Heart left ventricle (tissue), 16 donors: ENCODE measurements at places on chromosomes 5 and 9. TPM values are rescaled to one million over a fixed set of nuclear protein-coding genes. Genes with fewer than 3 reads are reported as not detected.

- DNase-seq: no peak
Observed at GRCh38 chr5:175809531-175810121, 61.8 kb upstream of the CPLX2 start.

DNA sequence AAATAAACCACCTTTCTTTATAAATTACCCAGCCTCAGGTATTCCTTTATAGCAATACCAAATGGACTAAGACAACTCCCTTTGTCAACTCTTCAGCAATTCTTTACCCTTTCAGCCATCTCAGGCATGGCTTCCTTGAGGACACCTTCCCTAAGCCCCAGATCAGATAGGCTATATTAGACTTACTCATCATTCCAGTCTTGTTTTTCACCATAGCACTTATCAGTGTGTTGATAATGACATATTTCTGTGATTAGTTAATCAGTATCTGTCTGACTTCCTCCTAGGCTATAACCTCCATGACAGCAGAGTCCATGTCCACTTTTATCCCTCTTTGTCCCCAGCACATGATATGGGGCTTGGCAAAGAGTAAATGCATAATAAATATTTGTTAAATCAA is 238.1 kb downstream of the ACTL7B start:
- no peak for DNase-seq

- peak; percentile 55 for DNase-seq
Observed at GRCh38 chr5:39080597-39081204, 6.5 kb upstream of the RICTOR start.

DNA sequence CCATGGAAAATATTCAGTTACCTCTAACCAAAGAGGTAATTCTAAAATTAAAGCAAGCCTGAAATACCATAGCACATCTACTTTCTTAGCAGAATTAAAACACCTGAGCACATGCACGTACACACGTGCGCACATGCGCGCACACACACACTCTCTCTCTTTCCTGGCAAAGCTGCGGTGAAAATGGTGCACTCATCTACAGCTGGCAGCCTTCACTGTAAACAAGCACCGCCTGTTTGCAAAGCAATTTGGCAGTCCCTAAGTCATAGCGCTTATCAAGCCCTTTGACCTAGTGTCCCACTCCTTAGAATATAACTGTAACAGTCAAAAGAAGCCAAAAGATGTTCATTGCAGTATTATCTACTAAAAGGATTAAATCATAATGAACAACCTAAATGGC is 278.7 kb downstream of the DENND1A start:
- DNase-seq: no peak

- no peak for DNase-seq
Observed at GRCh38 chr5:78627175-78627574, 21.4 kb downstream of the LHFPL2 start.

- DNase-seq: no peak
Observed at GRCh38 chr5:142242272-142242671, 82.5 kb downstream of the SPRY4 start.

DNA sequence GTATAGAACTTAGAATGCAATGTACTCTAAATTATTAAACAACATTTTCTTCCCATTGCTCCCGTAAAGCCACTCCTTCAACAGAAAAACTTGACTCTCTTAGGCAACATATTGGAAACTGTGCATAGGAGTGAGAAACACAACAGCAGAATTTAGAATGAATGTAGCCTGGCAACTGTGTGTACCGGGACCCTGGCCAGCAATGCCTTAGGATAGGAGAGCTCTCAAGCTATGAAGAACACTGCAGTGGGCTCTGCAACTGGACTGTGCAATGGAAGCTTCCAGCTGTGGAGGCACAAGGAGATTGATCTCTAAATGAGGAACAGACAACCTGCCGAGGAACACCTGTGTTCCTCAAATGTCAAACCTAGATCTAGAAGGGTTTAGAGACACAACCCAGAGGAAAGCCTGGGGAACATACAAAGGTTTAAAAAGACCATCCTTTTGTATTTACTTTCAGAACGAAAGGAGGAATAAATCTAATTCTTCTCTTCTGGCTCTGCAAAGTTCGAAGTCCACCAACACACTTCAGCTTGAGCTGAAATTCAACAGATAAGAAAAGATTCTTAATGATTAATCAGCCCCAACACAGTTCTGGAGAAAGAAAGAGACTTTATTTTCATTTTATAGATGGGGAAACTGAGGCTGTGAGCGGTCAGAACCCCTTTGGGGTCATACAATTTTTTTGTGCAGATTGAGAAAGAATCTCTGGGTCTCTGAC is 51.5 kb upstream of the ARL15 start:
- peak; percentile 48 for DNase-seq

- no peak for DNase-seq
Observed at GRCh38 chr9:436482-436881, 221.8 kb downstream of the DOCK8 start.

- no peak for DNase-seq
Observed at GRCh38 chr5:10592601-10593000, 28.7 kb downstream of the ANKRD33B start.

GRCh38 chr5:154275566-154275965 is 85.0 kb downstream of the GALNT10 start:
- DNase-seq: no peak

GRCh38 chr5:133304178-133304577 is 252.4 kb downstream of the HSPA4 start:
- no peak for DNase-seq

- peak; percentile 39 for DNase-seq
Observed at GRCh38 chr9:131278702-131279111, 2.4 kb upstream of the FAM78A start.

GRCh38 chr5:142767178-142767577 is 3.0 kb upstream of the ARHGAP26 start:
- DNase-seq: no peak

ADAMTS13 gene
- 1.1 TPM for total RNA-seq

- DNase-seq: no peak
Observed at GRCh38 chr5:36481454-36482120, 124.8 kb upstream of the SLC1A3 start.

- peak; percentile 92 for DNase-seq
Observed at GRCh38 chr5:134506054-134507039, 19.1 kb upstream of the JADE2 start.
